ENCODE measurements at places on chromosomes 7 and 10. TPM values are rescaled to one million over a fixed set of nuclear protein-coding genes. Genes with fewer than 3 reads are reported as not detected.

Gene WAC
- total RNA-seq: 158 TPM

Gene GIMAP2
- total RNA-seq: 18.8 TPM

Gene NRP1
- total RNA-seq: 172 TPM

Gene WNT8B
- 0.11 TPM for total RNA-seq

Gene GPNMB
- total RNA-seq: 48.1 TPM

Gene GOLGA7B
- total RNA-seq: 0.11 TPM

Measured in urinary bladder (tissue), 4 donors.